Body of pancreas (tissue), 4 donors: ENCODE measurements at places on chromosomes 3 and 15. TPM values are rescaled to one million over a fixed set of nuclear protein-coding genes. Genes with fewer than 3 reads are reported as not detected.
A peak's percentile ranks its signal among the peaks of the same experiment; 100 is the strongest.

- no peaks in the 10 kb centered on the region for H3K27me3 ChIP-seq
- peaks cover 3% of the 10 kb centered on the region for H3K36me3 ChIP-seq
- no peaks in the 10 kb centered on the region for H3K4me1 ChIP-seq
- no peak overlapping the region for H3K4me3 ChIP-seq
Measured at GRCh38 chr3:149872589-149872988, 59.6 kb downstream of the RNF13 start.

DNA sequence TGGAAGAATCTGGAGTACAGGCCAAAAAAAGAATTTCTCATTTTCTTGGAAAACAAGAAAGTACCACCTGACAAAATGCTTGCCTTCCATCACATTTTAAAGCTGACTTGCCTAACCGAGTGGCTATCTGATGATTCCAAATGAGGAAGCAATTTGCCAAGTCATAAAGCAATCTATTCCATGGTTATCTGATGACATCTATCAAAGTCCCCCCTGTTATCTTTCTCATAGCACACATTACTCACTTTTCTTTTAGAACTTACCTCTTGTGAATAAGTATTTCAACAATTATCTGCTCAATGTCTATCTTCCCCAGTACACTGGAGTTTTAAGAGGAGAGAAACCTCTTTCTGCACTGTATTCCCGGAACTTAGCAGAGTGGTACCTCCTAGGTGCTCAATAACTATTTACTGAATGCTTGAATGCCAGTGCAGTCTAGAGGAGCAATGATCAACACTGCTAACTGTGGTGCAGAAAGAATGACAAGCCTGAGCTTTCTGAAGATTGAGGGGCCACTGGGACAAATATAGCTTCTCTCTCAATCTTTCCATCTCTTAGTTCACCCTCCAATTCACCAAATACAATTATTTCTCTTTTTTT, 186.3 kb upstream of the ATP11B start:
- H3K27me3 ChIP-seq: no peaks in the 10 kb centered on the region
- H3K4me1 ChIP-seq: peaks cover 12% of the 10 kb centered on the region
- DNase-seq: no peak
- no peak overlapping the region for H3K27ac ChIP-seq
- no peak overlapping the region for H3K4me3 ChIP-seq

The CDAN1 gene
- total RNA-seq: 19.1 TPM

- no peaks in the 10 kb centered on the region for H3K36me3 ChIP-seq
- no peaks in the 10 kb centered on the region for H3K27me3 ChIP-seq
- no peaks in the 10 kb centered on the region for H3K4me1 ChIP-seq
- no peak overlapping the region for H3K27ac ChIP-seq
- no peak overlapping the region for H3K4me3 ChIP-seq
Measured at GRCh38 chr3:49248840-49249227, 28.2 kb downstream of the C3orf62 start.

DNA sequence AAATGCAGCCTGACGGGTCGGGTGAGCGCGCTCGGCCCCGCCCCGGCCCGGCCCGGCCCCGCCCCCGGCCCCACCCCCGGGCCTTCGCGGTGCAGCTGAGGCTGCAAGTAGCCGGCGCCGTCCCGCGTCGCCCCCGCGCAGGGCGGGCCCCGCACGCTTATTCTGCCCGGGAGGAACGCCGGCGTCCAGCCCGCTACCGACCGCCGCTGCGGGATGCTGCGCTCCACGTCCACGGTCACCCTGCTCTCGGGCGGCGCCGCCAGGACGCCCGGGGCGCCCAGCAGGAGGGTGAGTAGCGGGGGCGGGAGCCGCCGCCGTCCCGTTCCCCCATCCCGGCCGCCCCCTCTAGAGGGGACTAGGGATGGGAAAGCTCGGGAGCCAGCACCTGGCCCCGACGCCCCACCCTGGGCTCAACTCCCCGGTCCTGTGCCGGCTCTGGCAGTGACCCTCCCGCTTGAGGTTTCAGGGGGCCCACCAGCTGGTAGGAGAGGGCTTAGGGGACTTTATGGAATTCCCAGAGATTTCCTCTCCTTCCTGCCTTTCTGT, at the start of gene MYZAP:
MYZAP (plus strand) TSS at position 83 of the 546 bp plus-strand sequence; CDS start at position 214, 131 bp downstream.
- peaks cover 61% of the 10 kb centered on the region for H3K4me1 ChIP-seq
- no peaks in the 10 kb centered on the region for H3K27me3 ChIP-seq
- no peaks in the 10 kb centered on the region for H3K36me3 ChIP-seq
- H3K27ac ChIP-seq: peak within 1 kb of the TSS; percentile 84
- H3K4me3 ChIP-seq: peak within 1 kb of the TSS; percentile 40

GRCh38 chr3:162802228-162802965, 1305.8 kb downstream of the OTOL1 start:
- H3K4me3 ChIP-seq: no peak overlapping the region
- DNase-seq: no peak
- H3K36me3 ChIP-seq: no peaks in the 10 kb centered on the region
- H3K27me3 ChIP-seq: no peaks in the 10 kb centered on the region
- no peaks in the 10 kb centered on the region for H3K4me1 ChIP-seq
- no peak overlapping the region for H3K27ac ChIP-seq

DNA sequence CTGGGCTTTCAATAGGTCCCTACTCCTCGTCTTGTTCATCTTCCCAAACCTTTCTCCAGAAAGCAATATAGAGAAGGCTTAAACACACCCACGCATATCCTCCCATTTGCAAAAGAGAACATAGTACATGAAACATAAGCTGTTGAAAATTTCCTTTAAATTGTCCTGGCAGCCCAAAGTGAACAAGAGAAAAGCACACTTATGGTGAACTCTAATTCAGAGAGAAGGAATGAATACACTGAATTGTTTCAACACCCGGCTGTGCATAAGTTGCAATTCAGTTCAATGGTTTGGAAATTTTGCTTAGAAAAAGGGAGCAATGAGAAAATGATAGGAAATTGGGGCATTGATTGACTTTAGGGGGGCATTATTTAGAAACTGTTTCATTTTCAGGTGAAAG, 202.6 kb downstream of the TIGIT start:
- H3K4me1 ChIP-seq: peaks cover 6% of the 10 kb centered on the region
- H3K36me3 ChIP-seq: no peaks in the 10 kb centered on the region
- no peak for DNase-seq

GRCh38 chr3:37155782-37156181, 18.6 kb downstream of the LRRFIP2 start:
- no peak overlapping the region for H3K4me3 ChIP-seq
- H3K4me1 ChIP-seq: no peaks in the 10 kb centered on the region
- H3K27ac ChIP-seq: no peak overlapping the region
- DNase-seq: no peak
- H3K27me3 ChIP-seq: no peaks in the 10 kb centered on the region

GRCh38 chr3:77142578-77142977, 102.7 kb downstream of the ROBO2 start:
- no peaks in the 10 kb centered on the region for H3K36me3 ChIP-seq
- H3K4me3 ChIP-seq: no peak overlapping the region
- H3K4me1 ChIP-seq: no peaks in the 10 kb centered on the region
- H3K27ac ChIP-seq: no peak overlapping the region
- DNase-seq: no peak
